Putamen (tissue), 1 donor: ENCODE measurements at places on chromosomes 2 and 18.

- DNase-seq: no peak
Measured at GRCh38 chr2:237244976-237245646, 159.4 kb downstream of the COPS8 start.

- DNase-seq: no peak
Measured at GRCh38 chr18:12741351-12741750, 38.5 kb downstream of the PSMG2 start.

GRCh38 chr2:43484323-43484930 is 111.4 kb downstream of the THADA start:
- peak; percentile 60 for DNase-seq

GRCh38 chr18:55322178-55322735 is 265.7 kb downstream of the TCF4 start:
- peak; percentile 95 for DNase-seq

DNA sequence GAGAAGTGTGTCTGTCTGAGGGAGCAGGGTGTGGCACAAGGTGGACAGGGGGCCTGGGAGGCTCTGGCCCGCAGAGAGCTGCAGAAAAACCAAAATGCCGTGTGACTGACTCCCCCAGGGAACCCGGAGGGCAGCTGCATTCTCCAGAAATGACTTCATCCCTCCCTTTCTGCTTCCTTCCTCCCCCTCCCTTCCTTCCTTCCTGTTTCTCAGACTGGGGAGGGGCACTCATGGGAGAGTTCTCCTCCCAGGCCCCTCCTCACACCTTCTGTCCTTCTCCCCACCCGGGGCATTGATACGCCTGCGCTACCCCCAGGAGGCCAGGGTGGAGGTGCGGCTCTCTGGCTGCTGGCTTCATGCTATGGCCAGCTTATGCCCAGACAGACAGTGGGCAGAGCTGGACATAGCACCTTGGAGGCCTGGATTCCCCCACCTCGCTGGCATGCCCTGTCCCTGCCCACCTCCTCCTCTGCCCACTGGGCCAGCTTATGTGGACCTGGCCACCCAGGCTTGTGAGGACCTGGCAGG is 8.2 kb upstream of the GPR17 start:
- no peak for DNase-seq

DNA sequence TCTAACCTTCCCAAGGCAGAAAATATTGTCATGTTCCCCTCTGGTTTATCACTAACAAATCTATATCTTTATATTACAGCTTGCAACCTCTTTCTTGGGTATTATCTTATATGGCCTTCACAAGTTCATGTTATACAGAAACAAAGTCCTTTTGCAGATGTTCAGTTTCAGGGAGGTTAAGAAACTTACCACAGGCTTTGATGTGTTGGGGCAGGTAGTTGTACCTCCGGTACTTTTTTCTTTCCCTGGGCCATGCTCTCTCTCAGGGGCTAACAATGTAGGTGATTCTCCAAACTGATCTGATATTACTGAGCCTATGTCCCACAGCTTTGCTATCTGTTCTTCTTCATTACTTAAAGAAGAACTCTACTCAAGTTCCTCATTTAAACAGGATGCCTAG is 548.9 kb upstream of the SYT4 start:
- no peak for DNase-seq

- DNase-seq: no peak
Measured at GRCh38 chr18:79513381-79514081, 117.8 kb downstream of the NFATC1 start.

DNA sequence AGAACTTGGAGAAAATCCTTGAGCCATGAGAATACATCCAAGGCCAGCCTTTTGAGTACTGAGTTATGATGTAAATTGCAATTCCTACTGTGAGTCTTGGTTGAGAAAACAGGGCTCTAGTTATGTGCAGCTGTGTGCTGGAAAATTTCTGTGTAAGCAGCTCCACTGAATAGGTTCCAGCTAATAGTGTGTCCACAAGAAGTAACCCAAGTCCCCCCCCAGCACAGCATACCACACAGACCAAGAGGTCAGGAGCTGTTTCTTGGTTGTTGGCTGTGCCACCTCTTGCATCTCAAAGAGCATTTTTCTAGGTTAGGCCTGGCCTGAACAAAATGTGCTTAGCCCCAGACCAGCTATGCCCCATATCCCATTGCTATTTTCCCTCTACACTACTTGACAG is 36.8 kb upstream of the APCDD1 start:
- no peak for DNase-seq

DNA sequence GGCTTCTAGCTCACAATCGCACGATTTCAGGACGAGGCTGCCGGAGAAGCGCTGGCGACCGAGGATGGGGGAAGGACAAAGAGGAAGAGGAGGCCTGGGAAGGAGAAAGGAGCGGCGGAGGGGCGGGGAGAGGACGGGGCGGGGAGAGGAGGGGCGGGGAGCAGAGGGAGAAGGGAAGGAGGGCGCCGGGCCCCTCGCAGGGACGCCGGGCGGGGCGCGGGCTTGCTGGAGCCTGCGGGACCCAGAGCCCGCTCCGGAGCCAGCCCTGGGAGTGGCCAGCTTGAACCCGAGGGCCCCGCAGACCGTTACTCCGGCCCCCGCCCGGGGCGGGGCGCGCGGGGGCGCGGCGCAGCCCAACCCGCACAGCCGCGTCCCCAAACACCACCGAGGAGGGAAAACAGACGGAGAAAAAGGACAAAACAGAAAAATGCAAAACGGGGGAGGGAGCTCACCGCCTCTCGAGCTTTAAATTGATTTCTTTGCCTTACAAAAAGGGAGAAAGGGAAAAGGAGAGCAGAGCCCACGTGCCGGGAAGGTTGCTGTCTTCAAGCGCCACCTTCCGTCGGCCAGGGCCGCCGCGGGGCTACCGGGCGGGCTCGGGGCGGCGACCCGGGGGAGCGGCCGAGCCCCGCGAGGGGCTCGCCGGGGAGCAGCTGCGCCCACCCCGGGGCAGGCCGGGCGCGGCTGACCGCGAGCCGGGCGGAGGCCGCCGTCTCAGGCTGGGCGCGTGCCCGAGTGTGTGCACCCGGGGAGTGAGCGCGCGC is 781 bp upstream of the SOX11 start:
- DNase-seq: no peak

GRCh38 chr2:153068052-153068451 is 349.6 kb downstream of the ARL6IP6 start:
- DNase-seq: no peak

DNA sequence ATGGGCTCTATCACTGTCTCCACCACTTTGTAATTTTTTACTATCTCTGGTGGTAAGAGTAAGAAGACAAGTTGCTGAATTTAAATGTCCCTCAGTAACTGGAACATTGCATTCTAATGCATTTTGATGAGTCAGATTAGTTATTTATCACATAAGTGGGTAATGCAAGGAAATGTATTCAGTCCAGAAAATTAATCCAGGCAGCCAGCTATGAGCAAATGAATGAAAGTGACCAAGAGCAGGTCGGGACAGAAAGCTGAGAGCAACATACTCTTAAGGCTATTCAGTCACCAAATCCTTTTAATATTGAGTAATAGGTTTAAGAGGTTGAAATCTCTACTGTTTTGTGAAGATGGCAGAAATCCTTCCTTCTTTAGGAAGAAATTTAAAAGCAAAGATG is 265.5 kb upstream of the PARD3B start:
- no peak for DNase-seq

GRCh38 chr2:219306047-219306446 is 3.2 kb downstream of the PTPRN start:
- no peak for DNase-seq

DNA sequence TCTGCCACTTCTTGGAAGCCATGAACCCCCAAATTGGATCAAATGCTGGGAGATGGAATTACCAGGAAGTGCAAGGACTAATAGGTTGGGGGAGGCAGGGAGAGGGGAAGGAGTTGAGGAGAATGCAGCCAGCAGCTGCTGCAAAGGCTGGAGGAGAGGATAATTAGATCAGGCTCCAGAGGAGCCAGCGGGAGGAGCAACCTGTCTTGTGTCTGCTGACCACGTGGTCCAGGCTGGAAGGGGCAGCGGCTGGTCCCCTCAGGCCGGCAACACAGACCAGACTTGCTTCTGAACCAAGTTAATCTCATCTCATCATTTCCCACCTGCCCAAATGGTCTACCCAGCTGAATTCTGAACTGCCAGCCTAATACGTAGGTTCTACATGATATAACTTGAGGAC is 68.3 kb downstream of the MRO start:
- DNase-seq: no peak

DNA sequence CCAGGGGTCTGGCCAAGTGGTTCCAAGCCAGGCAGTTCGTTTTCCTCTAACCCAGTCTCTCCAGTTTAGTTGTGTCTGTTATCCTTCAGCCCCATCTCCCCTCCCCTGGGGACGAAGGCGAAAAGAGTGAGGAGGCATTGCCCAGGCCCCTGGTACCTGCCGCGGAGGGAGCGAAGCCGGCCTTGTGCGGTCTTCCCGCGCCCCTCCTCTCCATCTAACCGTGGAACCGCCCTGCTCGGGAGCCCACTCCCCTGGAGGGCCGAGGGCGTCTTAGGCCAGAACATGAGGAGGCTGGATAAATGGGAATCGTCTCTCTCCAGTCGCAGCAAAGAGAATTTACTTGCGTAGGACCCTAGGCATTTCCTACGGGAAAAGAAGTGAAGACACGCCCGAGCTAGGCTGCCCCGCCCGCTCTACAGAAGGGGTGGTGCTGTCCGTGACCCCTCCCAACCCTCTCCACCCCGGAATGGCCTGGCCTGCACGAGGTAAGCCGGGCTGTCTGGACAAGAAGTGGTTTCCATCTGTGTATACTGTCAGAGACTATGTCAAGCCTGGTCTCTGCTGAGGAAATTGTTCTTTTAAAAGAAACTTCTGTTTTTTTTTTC is 156.2 kb downstream of the MIB1 start:
- DNase-seq: no peak

- no peak for DNase-seq
Measured at GRCh38 chr2:174606336-174606735, 8.7 kb upstream of the WIPF1 start.

DNA sequence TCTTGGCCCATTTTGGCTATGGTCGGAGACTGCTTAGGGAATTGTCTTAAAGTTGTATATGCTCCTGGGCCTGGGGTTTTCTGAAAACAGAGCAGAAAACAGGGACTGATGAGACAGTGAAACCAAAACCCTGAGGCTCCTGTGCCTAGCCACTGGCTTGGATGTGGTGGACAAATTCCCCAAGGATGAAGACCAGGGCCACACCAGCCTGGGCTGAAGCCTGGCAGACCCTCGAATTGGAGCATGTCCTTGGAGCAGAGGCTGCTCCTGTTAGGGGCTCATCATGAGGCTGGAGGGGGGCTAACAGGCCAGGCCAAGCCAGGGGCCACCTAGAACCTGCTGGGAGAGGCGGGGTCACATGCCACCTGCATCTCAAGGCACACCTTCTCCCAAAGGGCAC is 68.1 kb downstream of the STPG4 start:
- DNase-seq: no peak

DNA sequence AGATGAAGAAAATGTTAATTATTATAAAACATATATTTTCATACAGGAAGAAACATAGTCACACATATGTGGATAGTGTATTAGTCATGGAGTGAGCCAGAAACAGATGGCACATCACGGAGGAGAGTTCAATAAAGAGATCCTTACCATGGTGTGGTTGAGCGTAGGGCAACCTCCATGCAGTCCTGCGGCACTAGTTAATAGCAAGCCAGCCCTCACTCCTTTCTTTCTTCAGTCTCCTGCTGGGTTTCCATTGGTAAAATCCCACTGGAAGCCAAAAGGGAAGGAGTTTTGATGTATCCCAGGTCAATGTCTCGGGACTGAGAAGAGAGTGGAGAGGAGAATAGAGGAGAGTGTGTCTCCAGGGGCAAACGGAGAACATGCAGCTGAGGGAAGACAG is 328.1 kb downstream of the NR4A2 start:
- no peak for DNase-seq

DNA sequence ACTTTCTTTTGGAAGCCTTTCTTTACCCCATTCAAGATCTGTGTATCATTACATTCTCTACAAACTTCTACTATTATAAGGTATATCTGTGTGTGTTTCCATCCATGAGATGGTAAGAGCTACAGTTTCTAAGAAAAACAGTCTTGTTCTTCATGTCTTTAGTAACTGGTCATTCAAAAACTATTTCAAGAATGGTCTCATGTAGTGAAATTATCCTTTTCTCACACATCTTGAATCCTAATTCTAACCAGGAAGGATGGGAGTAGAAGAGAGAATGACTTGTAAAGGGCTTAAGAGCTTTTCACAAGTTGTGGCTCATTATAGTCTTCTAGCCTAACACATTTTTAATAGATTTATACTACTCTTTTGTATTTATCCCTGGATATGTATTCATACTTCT is 47.3 kb downstream of the ROCK1 start:
- DNase-seq: no peak

- DNase-seq: no peak
Measured at GRCh38 chr2:168998609-168999211, 32.4 kb downstream of the ABCB11 start.

- no peak for DNase-seq
Measured at GRCh38 chr2:100821255-100821910, 1.4 kb downstream of the NPAS2 start.

- peak; percentile 41 for DNase-seq
Measured at GRCh38 chr2:130790804-130791616, 35.7 kb downstream of the AMER3 start.

- DNase-seq: no peak
Measured at GRCh38 chr2:64799592-64800252, 146.0 kb upstream of the SERTAD2 start.

- no peak for DNase-seq
Measured at GRCh38 chr2:137706786-137707613, 257.3 kb upstream of the HNMT start.

- no peak for DNase-seq
Measured at GRCh38 chr2:41414486-41415230, 633.2 kb upstream of the PKDCC start.

- no peak for DNase-seq
Measured at GRCh38 chr2:235083822-235084221, 132.0 kb downstream of the SH3BP4 start.

- no peak for DNase-seq
Measured at GRCh38 chr18:394262-394986, 106.1 kb downstream of the COLEC12 start.

DNA sequence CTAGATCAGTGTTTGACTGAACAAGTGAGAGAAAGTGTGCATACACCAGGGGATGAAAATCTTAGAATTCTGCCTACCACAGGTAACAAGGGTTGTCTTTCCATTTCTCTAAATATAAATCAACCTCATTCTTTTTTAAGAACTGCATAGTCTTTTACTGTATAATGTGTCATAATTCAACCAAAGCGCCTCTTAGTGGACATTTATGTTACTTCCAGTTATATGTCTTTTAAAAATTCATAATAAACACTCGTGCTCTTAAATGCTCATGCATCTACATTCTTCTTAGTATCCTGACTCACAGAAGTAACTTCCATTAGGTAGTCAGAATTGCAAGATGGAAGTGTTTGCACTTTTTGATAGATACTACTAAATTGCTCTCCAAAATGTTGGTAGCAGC is 76.2 kb downstream of the CHRNA1 start:
- DNase-seq: no peak

GRCh38 chr2:224524657-224525056 is 60.5 kb downstream of the CUL3 start:
- DNase-seq: no peak
